ENCODE measurements at places on chromosomes 4 and X.

GRCh38 chr4:128716338-128716737 lies 93.2 kb upstream of the JADE1 start:
- no peak for DNase-seq

- no peak for DNase-seq
Observed at GRCh38 chr4:130486841-130487240, 1390.9 kb downstream of the C4orf33 start.

GRCh38 chr4:76998251-76998901 lies 48.8 kb downstream of the SEPTIN11 start:
- no peak for DNase-seq

- no peak for DNase-seq
Observed at GRCh38 chr4:145679520-145679919, 426 bp upstream of the C4orf51 start.

DNA sequence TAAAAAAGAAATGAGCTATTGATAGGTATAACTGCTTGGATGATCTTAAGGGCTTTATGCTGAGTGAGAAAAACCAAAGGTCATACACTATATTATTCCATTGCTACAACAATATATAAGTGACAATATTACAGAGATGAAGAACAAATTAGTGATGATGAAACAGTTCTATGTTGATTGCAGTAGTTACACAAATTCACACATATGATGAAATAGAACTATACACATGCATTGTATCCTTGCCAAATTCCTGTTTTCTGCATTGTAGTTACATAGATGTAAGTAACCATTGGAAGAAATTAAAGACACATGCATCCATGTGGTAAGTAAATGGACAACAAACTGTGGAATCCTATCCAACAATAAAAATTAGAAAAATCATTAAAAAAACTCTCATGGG lies 76.5 kb downstream of the CENPC start:
- DNase-seq, result no peak

GRCh38 chr4:21688596-21689265 lies 259.8 kb downstream of the KCNIP4 start:
- no peak for DNase-seq

- DNase-seq, result no peak
Observed at GRCh38 chr4:3124070-3124767, 49.7 kb downstream of the HTT start.

DNA sequence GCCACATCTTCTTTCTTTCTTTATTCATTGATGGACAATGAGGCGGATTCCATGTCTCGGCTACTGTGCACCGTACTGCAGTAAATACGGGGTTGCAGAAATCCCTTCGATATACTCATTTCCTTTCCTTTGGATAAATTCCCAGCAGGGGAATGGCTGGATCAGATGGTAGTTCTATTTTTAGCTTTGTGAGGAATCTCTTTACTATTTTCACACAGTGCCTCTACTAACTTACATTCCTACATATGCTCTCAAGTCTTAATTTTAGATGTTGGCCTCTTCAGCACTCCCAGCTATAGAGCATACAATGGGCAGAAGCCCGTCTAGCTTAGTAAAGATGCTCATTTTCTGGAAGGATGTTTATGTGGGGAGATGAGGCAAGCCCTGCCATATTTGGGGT lies 317.4 kb downstream of the ASMT start:
- DNase-seq, result no peak

DNA sequence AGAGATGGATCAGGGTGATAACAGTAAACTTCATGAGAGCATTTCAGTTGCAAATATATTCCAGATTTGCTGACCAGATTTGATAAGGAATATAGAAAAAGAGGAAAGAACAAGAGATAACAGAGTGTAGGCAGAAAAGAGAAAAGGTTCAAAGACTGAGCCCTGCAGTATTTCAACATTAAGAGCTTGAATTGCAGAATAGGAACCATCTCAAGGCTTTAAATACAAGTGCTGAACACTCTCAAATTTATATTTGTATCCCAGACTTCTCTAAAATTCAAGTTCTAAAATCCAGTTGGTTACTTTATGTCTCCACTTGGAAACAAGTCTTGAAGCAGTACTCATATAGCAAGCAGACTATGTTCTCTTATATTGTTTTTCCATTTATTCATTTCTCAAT lies 9.7 kb upstream of the MYOZ2 start:
- no peak for DNase-seq

DNA sequence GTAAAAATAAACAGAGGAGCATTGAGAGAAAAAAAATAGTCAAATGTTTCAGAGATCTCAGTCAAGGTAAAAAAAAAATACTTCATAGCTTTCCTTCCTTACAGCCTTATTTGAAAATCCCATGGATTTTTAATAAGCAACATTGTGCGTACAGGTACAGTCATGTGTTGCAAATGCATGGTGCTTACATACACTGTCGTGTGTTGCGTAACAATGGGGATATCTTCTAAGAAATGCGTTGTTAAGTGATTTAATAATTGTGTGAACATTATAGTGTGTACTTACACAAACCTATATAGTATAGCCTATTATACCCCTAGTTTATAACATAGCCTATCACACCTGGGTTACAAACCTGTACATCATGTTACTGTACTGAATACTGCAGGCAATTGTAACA lies 172.0 kb downstream of the UGT8 start:
- no peak for DNase-seq

DNA sequence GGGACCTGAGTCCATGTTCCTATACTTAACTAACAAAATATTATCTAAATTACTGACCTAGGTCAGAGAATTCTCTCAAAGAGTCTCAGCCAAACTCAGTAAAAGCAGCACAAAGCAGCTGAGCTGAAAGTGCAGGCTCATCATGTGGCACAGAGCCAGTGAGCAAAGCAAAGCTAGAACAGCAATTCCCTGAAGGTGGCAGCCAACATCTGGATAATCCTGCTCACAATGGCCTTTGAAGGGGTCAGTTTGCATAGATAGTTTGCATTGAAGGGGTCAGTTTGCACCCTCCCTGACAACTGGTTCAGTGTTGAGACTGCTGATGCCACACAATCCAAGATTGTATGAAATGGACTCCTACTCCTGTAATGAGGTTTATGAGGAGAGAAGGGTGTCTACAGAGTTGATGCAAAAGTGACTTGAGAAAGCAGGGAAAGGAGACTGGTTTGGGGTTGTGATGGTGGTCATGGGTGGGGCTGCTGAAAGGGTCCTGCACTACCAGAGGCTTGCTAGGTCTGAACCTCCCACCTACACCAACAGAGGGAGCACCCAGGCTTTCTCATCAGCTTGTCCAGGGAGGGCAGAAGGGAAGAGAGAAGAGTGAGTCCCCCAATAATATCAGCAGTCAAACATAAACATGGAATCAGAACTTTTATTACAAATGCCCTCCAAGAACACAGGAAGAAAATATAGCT lies 39.7 kb downstream of the TRIM61 start:
- no peak for DNase-seq

GRCh38 chrX:22395372-22395771 lies 122.7 kb downstream of the CBLL2 start:
- no peak for DNase-seq

GRCh38 chr4:153501578-153501977 lies 35.4 kb downstream of the TMEM131L start:
- DNase-seq, result no peak

All from activated CD8-positive, alpha-beta T cell treated with anti-CD3 and anti-CD28 coated beads, Interleukin-2, amount 10 ng/mL, durations not matched to agents 7 days and 5 days (primary cell).